Central memory CD8-positive, alpha-beta T cell (primary cell): ENCODE measurements at places on chromosomes 3 and 15.

GRCh38 chr3:170670504-170670903 is 84.6 kb upstream of the SLC7A14 start:
- H3K36me3 ChIP-seq: no peaks in the 10 kb centered on the region
- no peak for DNase-seq
- H3K27ac ChIP-seq: no peak overlapping the region

DNA sequence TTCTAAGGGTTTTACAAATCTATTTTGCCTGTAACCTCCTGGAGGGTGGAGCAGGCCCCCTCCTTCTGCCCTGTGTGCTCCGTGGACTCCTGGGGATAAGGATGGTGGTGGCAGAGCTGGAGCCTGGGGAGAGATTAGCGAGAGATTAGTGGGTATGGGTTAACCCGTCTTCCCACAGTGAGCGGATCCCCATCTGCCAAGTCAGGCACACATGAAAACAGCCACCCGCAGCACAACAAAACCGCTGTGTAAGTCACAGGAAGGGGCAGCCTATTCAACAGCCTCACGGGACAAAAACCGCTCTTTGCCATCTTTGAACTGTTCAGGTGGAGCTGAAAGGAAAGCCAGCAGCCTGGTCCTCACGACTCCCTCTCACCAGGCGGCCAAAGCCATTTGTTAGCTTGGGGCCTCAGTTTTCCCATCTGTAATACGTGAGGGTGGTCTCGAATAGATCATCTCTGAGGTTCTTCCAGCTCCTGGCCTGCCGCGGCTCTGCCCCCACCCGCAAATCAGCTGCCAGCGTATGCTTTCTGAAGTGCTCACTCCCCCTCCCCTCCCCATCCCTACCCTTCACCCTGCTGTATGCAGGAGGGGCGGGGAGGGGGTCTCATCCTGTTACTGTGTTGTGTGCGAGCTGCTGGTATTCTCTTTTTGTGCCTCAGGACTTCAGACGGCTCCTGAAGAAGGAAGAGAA is 43.6 kb downstream of the PDIA5 start:
- H3K4me1 ChIP-seq: no peaks in the 10 kb centered on the region
- peaks cover 4% of the 10 kb centered on the region for H3K36me3 ChIP-seq
- no peak overlapping the region for H3K27ac ChIP-seq
- H3K4me3 ChIP-seq: no peak overlapping the region

- no peak overlapping the region for H3K4me3 ChIP-seq
- DNase-seq: no peak
- no peak overlapping the region for H3K27ac ChIP-seq
- H3K36me3 ChIP-seq: no peaks in the 10 kb centered on the region
Observed at GRCh38 chr15:43277231-43277823, 10.6 kb upstream of the TGM5 start.

DNA sequence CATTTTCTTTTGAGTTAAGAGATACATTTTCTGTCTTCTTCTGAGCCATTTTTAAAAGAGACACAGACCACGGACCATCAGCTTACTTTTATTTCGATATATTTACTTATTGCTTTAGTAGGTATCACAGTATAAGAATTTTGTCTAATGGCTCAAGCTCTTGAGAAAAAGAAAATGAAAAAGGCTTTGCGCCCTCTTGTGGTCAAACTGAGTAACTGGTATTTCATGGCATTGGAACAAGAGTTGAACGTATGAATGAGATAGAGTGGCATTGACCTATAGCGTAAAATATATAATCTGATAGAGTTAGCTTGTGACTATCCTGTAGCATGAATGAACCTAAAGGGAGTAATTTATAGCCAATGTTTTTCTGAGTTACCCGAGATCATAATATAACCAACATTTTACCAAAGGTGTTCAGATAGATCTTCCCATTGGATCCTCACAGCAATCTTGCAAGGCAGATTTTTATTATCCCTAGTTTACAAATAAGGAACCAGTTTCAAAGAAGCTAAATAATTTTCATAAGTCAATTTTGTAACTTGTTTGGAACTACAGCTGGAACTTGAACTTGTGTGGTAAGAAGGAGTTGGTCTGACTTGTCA is 154.6 kb downstream of the POLR2M start:
- H3K27me3 ChIP-seq: peaks cover 51% of the 10 kb centered on the region
- H3K4me1 ChIP-seq: peaks cover 5% of the 10 kb centered on the region
- no peak overlapping the region for H3K27ac ChIP-seq
- H3K4me3 ChIP-seq: no peak overlapping the region
- no peak for DNase-seq

DNA sequence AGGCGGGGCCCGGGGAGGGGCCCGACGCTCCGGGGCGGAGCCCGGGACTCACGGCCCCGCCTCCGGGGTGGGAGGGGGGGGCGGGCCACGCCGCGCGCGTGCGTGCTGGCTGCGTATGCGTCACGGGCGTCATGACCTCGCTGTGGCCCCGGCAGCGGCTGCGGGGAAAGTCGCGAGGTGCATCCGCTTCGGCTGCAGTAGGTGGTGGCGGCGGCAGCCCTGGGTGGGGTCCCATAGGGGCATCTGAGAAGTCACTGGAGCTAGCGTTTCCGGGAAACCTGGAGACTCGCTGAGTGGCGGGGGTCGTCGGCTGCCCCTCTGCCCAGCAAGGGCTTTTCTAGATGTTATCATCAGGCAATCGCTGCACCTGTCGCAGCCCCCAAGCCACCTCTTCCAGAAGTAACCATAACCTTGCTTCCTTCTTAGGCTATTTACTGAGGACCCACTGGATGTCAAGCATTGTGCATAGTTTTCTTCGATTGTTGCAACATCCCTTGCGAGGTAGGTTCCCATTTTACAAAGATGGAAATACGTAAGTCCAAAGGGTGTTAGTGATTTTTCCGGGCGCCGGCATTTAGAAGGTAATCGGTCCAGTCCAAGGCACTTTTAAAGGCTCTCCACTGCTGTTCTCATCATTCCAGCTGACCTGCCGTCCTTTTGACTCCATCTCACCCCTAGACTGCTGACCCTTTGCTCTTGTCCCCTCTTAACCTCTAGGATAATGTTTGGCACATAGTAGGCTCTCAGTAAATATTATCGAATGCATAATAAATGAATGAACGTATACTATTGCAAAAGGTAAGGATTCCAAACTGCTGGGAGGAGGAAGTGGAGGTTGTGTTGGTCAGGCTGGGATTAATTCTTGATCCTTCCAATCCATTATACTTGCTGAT is at the start of gene GDPGP1:
Gene GDPGP1, plus strand, starts transcription at position 114 of the 893 bp plus-strand sequence. CDS start 6,700 bp downstream, outside the sequence.
- DNase-seq: no peak
- no peaks in the 10 kb centered on the region for H3K27me3 ChIP-seq
- H3K4me1 ChIP-seq: peaks cover 45% of the 10 kb centered on the region
- peak within 1 kb of the TSS; percentile 77 for H3K4me3 ChIP-seq
- peaks cover 48% of the 10 kb centered on the region for H3K36me3 ChIP-seq
- peak within 1 kb of the TSS; percentile 99 for H3K27ac ChIP-seq
